ENCODE measurements at places on chromosomes 3 and 15.

- no peak for DNase-seq
Observed at GRCh38 chr15:72680931-72681330, 5.1 kb downstream of the HIGD2B start.

GRCh38 chr3:107106316-107106715, 270.9 kb upstream of the CCDC54 start:
- no peak for DNase-seq

DNA sequence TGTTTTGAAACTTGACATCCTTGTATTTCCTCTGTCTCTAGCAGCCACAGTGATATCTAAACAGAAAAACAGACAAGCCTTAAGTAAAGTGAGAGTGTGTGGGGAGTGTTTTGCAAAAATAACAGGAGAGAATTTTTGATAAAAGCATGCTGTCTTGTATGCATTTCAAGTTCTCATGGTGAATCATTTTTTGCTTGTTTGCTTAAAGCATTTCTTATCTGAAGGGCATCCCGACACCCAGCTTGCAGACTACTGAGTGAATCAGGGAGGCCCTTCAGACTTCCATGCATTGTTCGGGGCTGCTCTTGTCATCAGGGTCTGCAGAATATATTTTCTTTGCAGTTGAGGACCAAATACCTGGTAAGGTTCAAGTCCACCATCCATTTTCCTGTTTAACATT, 8.5 kb downstream of the CGNL1 start:
- DNase-seq = no peak

- DNase-seq = no peak
Observed at GRCh38 chr15:61983081-61983480, 77.2 kb downstream of the VPS13C start.

DNA sequence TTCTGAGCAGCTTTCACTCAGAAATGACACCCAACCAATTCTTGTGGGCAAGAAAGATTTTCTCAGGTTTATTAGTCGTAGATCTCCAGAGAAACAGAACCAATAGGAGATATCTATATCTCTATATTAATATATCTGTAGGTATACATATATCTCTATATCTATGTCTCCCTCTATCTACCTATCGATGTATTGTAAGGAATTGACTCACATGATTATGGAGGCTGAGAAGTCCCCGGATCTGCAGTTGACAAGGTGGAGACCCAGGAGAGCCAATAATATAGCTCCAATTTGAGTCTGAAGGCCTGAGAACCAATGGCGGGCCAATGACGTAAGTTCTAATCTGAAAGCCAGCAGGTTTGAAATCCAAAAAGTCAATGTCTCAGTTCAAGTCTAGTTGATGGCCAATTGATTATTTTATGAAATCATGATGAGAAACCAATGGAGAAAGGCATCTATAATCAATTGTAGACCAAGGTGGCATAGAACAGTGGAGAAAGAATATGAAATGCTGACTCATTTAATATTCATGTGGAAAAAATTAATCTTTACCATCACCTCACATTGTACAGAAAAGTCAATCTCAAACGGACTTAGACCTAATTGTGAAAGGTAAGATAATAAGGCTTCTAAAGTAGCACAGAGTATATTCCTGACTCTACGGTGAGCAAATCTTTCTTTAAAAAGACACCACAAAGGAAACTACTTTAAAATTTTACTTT, 65.6 kb upstream of the CHRNA7 start:
- no peak for DNase-seq

DNA sequence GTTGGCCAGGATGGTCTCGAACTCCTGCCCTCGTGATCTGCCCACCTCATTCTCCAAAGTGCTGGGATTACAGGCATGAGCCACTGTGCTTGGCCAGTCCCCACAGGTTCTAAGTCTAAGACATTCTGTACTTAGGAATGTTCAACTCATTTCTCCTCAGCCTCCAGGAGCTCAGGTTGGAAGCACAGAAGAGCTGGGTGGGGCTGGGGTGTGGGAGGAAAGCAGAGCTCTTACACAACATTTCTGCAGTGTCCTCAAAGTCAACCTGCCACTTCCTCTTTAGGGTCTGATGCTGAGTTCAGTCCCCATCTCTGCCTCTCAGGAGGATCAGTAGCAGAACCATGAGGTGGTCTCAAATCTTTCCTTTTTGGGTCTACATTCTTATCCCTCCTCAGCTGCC, 75.5 kb downstream of the MRPL46 start:
- DNase-seq = no peak

DNA sequence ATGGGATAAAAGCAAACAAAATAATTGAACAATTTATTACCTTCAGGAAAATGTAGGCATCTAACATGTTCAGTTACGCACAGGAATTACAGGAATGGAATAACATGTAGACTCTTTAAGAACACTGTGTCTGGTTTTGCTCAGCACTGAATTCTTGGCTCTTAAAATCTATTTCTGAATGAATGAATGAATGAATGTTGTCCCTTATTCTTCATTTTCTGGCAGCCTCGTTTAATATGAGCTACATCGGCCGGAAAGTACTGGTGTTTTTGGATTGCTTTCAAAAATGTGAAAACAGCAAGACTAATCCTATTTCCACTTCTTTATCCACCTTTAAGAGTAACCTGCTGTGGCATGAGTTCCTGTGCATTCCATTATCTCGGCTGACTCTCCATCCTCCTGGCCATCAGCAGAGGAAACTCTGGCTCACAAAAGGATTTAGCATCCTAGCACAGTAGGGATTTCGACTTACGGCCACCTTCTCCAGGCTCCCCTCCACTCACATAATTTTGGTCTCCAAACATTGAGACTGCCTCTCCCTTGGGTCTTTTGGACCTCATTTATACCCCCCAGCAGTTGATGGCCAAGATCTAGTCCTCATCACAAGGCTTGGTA, 145.3 kb downstream of the FOXP1 start:
- no peak for DNase-seq

GRCh38 chr3:54127499-54128056, 5.2 kb downstream of the CACNA2D3 start:
- no peak for DNase-seq

- no peak for DNase-seq
Observed at GRCh38 chr3:9119331-9119730, 130.1 kb downstream of the SRGAP3 start.

DNA sequence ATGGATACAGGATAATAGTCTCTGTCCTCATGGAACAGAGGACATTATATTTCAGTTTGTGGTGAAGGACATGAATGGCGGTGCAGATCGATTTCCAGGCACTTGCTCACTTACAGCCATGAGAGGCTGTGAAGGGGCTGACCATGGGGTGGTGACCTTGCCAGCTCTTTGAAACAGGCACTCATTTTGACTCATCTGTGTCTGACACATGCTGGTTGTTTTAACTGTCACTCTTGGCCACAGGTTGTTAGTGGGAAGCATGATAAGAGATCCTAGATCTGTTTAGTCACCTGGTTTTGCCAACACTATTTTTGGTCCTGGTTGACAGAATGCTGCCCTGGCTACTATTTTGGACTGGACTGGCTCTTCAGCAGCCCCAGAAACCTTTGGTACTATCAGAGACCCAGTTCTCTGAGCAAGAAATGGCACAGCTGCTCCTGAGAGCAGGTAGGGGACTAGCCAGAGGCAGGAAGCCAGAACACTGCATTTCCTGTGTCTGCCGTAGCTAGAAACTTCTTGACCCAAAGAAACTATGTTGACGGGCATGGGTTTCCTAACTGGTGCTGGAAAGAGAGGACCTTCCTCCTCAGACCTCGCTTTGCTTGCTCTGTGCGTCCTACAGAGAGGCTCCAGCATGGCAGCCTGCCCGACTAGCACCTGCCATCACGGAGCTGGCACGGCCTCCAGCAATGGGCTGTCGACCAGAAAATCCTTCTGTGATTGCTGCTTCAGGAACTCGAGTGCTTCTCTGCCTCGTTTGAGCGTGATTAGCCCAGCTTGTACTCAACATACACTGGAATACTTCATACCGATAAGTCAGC, 6.3 kb downstream of the PXYLP1 start:
- DNase-seq = no peak

- no peak for DNase-seq
Observed at GRCh38 chr3:11185564-11186317, 31.4 kb downstream of the HRH1 start.

GRCh38 chr15:50344006-50344464, 11.0 kb downstream of the GABPB1 start:
- DNase-seq = no peak

- DNase-seq = no peak
Observed at GRCh38 chr15:92958105-92958504, 58.0 kb downstream of the CHD2 start.

GRCh38 chr15:97890307-97890706, 70.2 kb upstream of the ARRDC4 start:
- no peak for DNase-seq

DNA sequence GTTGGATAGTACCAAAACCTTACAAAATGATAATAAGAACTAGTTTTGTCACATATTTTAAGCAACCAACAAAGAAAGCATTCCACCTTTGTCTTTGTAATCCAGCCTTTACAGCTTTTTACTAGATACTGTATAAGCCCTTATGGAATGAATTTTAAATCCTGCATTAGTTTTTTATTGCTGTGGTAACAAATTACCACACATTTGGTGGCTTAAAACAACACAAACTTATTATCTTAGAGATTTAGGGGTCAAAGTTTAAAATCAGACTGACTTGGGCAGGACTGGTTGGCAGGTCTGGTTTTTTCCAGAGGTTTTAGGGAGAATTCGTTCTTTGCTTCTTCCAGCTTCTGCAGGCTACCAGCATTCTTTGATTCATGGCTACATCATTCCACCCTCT, 108.5 kb upstream of the NLGN1 start:
- DNase-seq = no peak

DNA sequence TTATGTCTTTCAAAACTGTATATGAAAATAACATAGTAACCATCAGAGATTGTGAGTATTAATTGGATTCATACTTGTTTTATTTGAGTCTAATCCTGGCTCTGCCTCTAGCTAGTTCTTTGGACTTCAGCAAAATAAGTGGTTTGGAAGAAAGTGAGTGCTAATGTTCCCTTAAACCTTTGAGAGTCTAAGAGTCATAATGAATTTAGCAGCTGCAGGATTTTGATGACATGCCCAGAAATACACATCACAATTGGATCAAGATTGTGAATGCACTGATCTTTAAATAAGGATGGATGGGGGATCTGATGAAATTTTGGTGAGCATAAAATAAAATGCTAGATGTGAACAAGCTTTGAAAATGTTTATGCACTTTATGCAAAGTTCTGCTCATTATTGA, 79.9 kb upstream of the FAM98B start:
- DNase-seq = no peak

- DNase-seq = no peak
Observed at GRCh38 chr3:149717391-149718056, 34.8 kb downstream of the COMMD2 start.

DNA sequence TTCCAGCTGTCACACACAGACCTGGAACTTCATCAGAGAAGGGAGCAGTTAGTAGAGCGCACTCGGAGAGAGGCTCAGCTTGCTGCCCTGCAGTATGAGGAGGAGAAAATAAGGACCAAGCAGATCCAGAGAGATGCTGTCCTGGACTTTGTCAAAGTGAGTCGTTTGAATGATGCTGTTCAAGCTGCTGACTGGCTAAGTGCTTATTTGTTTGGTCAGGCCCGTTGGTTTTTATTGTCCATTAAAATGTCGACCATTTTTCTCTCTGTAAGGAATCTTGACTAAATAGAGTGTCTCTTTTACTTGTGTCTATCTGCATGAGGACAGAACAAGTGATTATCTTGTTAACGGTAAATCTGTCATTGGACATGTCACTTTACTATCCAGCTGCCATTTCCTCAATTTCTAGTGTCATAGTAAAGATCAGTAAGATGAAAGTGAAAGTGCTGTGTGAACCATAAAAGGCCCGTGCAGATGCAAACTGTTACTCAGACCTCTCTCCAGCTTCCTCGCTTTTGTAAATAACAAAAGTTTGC, 56.9 kb downstream of the LRCH3 start:
- peak; percentile 80 for DNase-seq

DNA sequence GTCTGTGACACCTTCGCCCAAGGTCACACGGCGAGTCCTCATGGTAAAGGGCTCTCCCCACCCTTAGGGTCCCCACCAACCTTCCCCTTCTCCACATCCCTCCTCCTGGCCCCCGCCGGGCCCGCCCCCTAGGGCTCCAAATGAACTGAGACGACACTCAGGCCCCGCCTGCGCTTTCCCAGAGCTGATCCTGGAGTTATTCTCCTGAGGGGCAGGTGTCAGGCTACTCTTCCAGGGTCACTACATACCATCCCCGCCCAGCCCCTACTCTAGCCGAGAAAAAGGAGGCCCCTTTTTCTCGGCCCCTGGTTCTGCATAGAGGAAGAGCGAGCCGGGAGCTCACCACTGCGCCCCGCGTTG, 292 bp downstream of the USP4 start:
- DNase-seq = no peak

DNA sequence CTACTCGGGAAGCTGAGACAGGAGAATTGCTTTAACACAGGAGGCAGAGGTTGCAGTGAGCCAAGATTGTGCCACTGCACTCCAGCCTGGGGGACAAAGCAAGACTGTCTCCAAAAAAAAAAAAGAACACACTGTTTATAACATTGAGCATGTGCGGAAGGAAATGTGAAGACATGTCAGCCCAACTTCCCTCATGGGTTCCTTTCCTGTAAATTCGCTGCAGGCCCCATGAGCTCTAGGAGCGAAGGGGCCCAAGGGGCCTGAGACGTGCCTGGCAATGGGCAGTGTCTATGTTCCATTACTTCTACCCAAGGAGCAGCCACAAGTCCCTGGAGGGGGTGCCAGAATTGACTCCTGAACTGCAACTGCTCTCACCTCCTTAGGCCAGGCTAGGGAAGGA, 3.2 kb downstream of the PFKFB4 start:
- no peak for DNase-seq

GRCh38 chr3:36135863-36136262, 244.4 kb upstream of the STAC start:
- no peak for DNase-seq

DNA sequence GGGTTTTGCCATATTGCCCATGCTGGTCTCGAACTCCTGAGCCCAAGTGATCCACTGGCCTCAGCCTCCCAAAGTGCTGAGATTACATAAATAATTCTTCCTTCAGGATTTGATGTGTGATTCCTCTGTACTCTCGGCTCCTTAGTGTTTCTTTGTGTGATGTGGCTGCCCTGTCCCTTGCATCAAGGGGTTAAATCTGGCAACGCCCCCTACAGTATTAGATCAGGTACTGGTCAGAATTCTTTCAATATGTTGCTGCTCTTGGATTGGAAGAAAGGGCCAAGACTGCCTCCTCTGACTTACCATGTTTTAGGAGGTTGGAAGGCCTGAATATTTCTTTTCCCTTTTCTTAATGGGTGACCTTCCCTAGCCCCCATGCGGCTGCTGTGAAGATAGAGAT, 390.6 kb upstream of the WNT5A start:
- DNase-seq = no peak

Measured in NCI-H187 treated with DMSO at 0.1 percent for 48 hours (cell line).